Spinal cord (tissue), 10 donors: ENCODE measurements at places on chromosomes 1 and 21. TPM values are rescaled to one million over a fixed set of nuclear protein-coding genes. Genes with fewer than 3 reads are reported as not detected.

The TCHHL1 gene
- not detected for total RNA-seq

The PDE9A gene
- total RNA-seq: 15.3 TPM

The DENND1B gene
- total RNA-seq: 18.4 TPM

The PTGFRN gene
- total RNA-seq: 64.4 TPM

The GBP3 gene
- 5.8 TPM for total RNA-seq

The CRTC2 gene
- 5.8 TPM for total RNA-seq

The RIMS3 gene
- 33.6 TPM for total RNA-seq

The C1QB gene
- total RNA-seq: 39.1 TPM
